T1000 (cell line): ENCODE measurements at places on chromosomes 2 and 18.

DNA sequence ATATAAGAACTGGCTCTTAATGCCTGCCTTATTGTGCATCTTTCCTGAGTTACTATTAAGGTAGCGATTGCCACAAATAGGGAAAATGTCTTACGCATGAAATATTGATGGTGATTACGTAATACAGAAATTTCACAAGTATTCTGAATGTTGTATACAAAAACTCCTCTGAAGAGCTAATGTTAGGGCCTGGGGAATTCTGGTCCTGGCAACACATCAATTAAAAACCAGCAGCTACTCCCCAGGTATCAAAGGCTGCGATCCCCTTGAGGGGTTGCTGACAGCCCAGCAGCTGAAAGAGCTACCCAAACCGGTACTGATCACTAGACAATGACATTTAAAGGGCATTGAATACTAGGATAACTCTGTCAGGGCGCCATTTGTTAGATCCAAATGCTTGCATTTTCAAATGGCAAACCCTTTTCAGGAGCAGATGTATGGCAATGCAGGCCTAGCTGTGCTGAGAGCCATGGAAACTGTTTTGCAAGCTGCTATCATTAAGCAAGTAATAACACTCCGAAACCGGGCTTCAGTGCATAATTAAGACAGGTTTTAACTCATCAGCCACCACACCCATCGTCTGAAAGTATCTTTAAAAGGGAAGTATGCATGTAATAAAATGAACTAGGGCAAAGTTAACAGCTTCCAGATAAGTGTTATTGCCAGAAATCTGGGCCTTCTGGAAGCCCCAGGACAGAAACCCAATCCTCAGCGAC is 78.4 kb downstream of the CLHC1 start:
- DNase-seq, result no peak

- no peak for DNase-seq
Measured at GRCh38 chr2:238032755-238033337, 28.0 kb upstream of the SCLY start.

GRCh38 chr18:50836521-50836957 is 16.7 kb upstream of the MRO start:
- DNase-seq, result no peak

DNA sequence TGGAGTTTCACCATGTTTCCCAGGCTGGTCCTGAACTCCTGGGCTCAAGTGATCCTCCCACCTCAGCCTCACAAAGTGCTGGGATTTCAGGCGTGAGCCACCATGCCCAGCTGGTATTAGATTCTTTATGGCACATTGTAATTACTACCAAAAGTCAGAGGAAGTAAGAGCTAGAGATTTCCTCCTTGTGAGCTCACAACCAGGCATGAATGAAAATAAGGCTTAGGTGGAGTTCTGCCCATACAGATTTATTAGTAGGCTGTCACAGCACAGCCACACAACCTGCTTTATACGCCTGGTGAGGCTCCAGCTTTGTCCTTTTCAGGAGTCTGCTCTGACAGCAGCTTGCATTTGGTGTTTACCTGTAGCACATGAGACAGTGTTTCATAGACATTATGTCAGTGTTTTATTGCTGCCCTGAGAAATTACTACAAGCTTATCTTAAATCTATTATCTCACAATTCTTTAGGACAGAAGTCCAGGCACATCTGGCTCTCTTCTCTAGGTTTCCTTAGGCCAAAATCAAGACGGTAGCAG is 156.6 kb downstream of the TANC1 start:
- no peak for DNase-seq

- DNase-seq, result no peak
Measured at GRCh38 chr2:132549935-132550670, 119.9 kb downstream of the LYPD1 start.

GRCh38 chr2:18345848-18346247 is 214.6 kb downstream of the RDH14 start:
- DNase-seq, result no peak
